ENCODE measurements at places on chromosomes 5 and 9. TPM values are rescaled to one million over a fixed set of nuclear protein-coding genes. Genes with fewer than 3 reads are reported as not detected.

Gene ORM2
- not detected for total RNA-seq

Gene FGF18
- 0.21 TPM for total RNA-seq

Gene LCN15
- not detected for total RNA-seq

Gene LRRC70
- 0.86 TPM for total RNA-seq

Gene BHMT2
- not detected for total RNA-seq

Gene SVEP1
- not detected for total RNA-seq

Gene ANXA2R
- total RNA-seq = 0.88 TPM

Gene PTTG1
- 69.9 TPM for total RNA-seq

Gene SLC1A1
- total RNA-seq = 0.05 TPM

Gene PTGES
- not detected for total RNA-seq

Gene ADCY2
- not detected for total RNA-seq

Gene DMGDH
- total RNA-seq = not detected

Gene VCAN
- total RNA-seq = 0.05 TPM

Gene PPP3R2
- total RNA-seq = not detected

Gene FBP1
- total RNA-seq = 0.39 TPM

Gene ANKRD18A
- total RNA-seq = 4.1 TPM

Gene YTHDC2
- 27.5 TPM for total RNA-seq

Gene IFNA2
- not detected for total RNA-seq

GRCh38 chr5:157839157-157839795 is 19.7 kb downstream of the CLINT1 start:
- no peak for DNase-seq
- no peaks in the 10 kb centered on the region for H3K27me3 ChIP-seq
- H3K27ac ChIP-seq = no peak overlapping the region

DNA sequence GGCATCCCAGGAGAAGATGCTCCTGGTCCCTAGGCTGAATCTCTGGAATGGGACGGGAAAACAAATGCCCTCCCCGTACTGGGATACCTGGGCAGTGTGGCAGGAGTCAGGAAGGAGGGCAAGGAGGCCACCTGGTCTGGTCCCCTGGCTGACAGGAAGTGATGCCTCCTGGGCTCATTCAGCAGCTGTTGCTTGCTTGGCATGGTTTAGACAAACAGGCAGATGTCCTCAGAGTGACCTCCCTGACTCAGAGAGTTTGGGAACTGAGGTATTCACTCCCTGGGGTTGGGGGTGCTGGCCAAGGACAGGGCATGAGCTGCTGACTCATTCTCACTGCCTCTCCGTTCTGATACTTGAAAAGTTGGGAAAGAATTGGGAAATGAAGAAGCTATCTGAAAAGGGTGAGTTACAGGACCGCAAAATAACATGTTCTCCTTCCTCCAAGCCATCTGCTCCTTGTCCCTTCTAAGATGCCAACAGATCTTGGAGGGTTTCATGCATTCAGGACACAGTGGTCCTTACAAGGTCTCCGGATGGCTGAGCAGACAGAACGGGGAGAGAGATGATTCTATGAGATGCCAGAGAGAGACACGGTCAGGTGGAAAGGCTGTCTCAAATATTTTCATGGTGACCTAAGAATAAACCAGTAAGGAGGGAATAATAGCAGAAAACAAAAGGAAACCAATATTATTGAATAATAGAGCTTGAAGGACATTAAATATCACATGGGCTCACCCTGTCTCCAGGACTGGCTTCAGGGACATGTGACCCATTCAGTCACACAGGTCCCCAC is 534.5 kb downstream of the BNC2 start:
- H3K36me3 ChIP-seq = no peaks in the 10 kb centered on the region
- no peak overlapping the region for H3K27ac ChIP-seq
- no peaks in the 10 kb centered on the region for H3K27me3 ChIP-seq

GRCh38 chr5:168407211-168407610 is 79.1 kb upstream of the RARS1 start:
- no peak for DNase-seq
- no peaks in the 10 kb centered on the region for H3K36me3 ChIP-seq
- H3K4me3 ChIP-seq = no peak overlapping the region
- no peak overlapping the region for H3K27ac ChIP-seq
- peaks cover 22% of the 10 kb centered on the region for H3K4me1 ChIP-seq

- H3K27me3 ChIP-seq = peaks cover 75% of the 10 kb centered on the region
- no peak for DNase-seq
- peaks cover 13% of the 10 kb centered on the region for H3K4me1 ChIP-seq
Measured at GRCh38 chr5:160369990-160370712, at the start of gene C1QTNF2. TSS of gene C1QTNF2 (minus strand) at chr5:160370626. CDS start at chr5:160355011, 15,615 bp downstream.

GRCh38 chr5:94811331-94811730 is 192.9 kb downstream of the SLF1 start:
- H3K4me3 ChIP-seq = no peak overlapping the region
- no peak for DNase-seq
- no peaks in the 10 kb centered on the region for H3K4me1 ChIP-seq
- H3K27me3 ChIP-seq = peaks cover 38% of the 10 kb centered on the region

DNA sequence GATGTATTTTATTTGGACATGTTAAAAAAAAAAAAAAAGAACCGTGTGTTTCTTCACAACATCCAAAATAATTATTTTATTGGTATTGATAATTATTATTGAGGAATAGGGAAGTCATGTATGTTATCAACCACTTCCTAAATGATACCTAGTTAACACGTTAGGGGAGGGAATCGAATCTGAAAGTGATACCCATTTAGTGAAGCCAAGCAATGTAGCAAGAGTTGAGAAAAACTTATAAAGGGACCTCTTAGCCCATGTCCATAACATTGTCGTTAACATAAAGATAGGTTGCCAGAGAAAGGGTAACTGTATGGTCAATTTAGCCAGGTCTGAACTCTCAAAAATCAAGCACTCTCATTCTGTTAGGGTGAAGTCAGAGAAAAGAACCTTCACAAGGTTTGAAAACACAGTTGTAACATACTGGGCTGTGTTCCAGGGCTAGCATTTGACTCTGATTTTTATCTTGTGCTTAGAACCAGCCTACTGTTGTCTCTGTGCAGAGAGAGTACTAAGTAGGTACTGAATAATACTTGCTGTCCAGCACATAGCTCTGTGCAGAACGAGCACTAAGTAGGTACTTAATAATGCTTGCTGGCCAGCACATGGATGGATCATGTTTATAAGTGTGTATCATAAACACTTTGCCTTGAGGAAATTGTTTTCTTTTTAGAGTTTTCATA is 60.4 kb downstream of the GHR start:
- no peak for DNase-seq

- peaks cover 2% of the 10 kb centered on the region for H3K27me3 ChIP-seq
- DNase-seq = no peak
- H3K4me3 ChIP-seq = no peak overlapping the region
- no peaks in the 10 kb centered on the region for H3K4me1 ChIP-seq
- no peaks in the 10 kb centered on the region for H3K36me3 ChIP-seq
Measured at GRCh38 chr5:17185773-17186172, 31.7 kb upstream of the BASP1 start.

GRCh38 chr9:76115982-76116646 is 225.6 kb downstream of the PCSK5 start:
- H3K27me3 ChIP-seq = no peaks in the 10 kb centered on the region
- peaks cover 5% of the 10 kb centered on the region for H3K4me1 ChIP-seq
- DNase-seq = no peak
- peaks cover 1% of the 10 kb centered on the region for H3K36me3 ChIP-seq
- no peak overlapping the region for H3K27ac ChIP-seq

- H3K27ac ChIP-seq = no peak overlapping the region
- H3K27me3 ChIP-seq = peaks cover 22% of the 10 kb centered on the region
- H3K4me1 ChIP-seq = no peaks in the 10 kb centered on the region
- no peaks in the 10 kb centered on the region for H3K36me3 ChIP-seq
- no peak for DNase-seq
Measured at GRCh38 chr5:111782216-111782615, 25.2 kb upstream of the NREP start.

GRCh38 chr5:103458497-103459040 is 104.0 kb downstream of the NUDT12 start:
- H3K4me3 ChIP-seq = no peak overlapping the region
- DNase-seq = no peak
- no peak overlapping the region for H3K27ac ChIP-seq
- H3K27me3 ChIP-seq = peaks cover 3% of the 10 kb centered on the region
- no peaks in the 10 kb centered on the region for H3K4me1 ChIP-seq

- no peak overlapping the region for H3K27ac ChIP-seq
- no peak for DNase-seq
- no peaks in the 10 kb centered on the region for H3K4me1 ChIP-seq
- no peaks in the 10 kb centered on the region for H3K36me3 ChIP-seq
- H3K4me3 ChIP-seq = no peak overlapping the region
Measured at GRCh38 chr5:36662291-36662851, 56.0 kb downstream of the SLC1A3 start.

DNA sequence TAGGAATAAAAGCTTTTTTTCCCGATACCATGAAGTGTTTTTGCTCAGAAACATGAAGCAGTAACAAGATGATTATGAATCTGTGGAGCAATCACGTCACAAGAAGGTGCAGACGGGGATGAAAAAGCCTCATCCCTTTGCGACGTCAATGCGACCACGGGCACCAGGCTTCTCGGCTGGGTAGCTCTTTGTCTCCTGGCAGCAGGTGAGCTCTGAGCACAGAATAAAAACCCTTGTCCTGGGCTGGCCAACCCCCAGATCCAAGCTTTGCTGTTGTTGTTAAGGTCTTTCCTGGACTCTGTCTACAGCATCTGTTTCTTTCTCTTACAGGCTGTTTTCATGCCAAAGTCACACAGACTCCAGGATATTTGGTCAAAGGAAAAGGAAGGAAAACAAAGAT is 113.8 kb downstream of the ANKRD18B start:
- peaks cover 64% of the 10 kb centered on the region for H3K27me3 ChIP-seq
- H3K4me1 ChIP-seq = no peaks in the 10 kb centered on the region
- no peaks in the 10 kb centered on the region for H3K36me3 ChIP-seq
- H3K27ac ChIP-seq = no peak overlapping the region
- H3K4me3 ChIP-seq = no peak overlapping the region
- DNase-seq = no peak

DNA sequence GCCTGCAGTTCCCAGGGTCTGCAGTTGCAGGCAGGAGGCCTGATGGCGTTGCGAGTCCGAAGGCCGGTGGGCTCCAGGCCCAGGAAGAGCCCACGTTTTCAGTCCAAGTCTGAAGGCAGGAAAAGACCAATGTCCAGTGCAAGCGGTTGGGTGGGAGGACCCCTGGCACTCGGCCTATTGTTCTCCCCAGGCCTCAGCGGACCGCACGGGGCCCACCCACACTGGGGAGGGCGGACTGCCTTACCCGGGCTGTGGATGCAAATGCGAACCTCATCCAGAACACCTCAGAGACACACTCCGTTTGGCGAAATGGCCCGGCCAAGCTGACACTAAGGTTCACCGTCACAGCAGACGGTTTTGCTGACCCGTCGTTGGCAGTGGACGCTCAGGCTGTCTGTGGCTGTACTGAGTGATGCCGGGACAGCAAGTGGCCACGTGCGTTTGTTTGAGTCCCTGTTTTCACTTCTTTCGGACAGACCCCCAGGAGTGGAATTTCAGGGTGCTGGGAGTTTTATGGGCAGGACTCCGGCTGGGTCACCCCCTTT is 10.2 kb upstream of the SEC16A start:
- H3K27ac ChIP-seq = no peak overlapping the region
- H3K4me3 ChIP-seq = no peak overlapping the region
- H3K4me1 ChIP-seq = no peaks in the 10 kb centered on the region

GRCh38 chr5:143373076-143373475 is 30.4 kb downstream of the NR3C1 start:
- DNase-seq = no peak
- no peak overlapping the region for H3K27ac ChIP-seq
- H3K4me1 ChIP-seq = peaks cover 41% of the 10 kb centered on the region
- H3K27me3 ChIP-seq = no peaks in the 10 kb centered on the region

GRCh38 chr5:154276973-154277331 is 86.4 kb downstream of the GALNT10 start:
- peak overlapping the region; percentile 71 for H3K27ac ChIP-seq
- peaks cover 71% of the 10 kb centered on the region for H3K4me1 ChIP-seq
- no peaks in the 10 kb centered on the region for H3K27me3 ChIP-seq
- DNase-seq = no peak
- peaks cover 30% of the 10 kb centered on the region for H3K36me3 ChIP-seq
- no peak overlapping the region for H3K4me3 ChIP-seq

DNA sequence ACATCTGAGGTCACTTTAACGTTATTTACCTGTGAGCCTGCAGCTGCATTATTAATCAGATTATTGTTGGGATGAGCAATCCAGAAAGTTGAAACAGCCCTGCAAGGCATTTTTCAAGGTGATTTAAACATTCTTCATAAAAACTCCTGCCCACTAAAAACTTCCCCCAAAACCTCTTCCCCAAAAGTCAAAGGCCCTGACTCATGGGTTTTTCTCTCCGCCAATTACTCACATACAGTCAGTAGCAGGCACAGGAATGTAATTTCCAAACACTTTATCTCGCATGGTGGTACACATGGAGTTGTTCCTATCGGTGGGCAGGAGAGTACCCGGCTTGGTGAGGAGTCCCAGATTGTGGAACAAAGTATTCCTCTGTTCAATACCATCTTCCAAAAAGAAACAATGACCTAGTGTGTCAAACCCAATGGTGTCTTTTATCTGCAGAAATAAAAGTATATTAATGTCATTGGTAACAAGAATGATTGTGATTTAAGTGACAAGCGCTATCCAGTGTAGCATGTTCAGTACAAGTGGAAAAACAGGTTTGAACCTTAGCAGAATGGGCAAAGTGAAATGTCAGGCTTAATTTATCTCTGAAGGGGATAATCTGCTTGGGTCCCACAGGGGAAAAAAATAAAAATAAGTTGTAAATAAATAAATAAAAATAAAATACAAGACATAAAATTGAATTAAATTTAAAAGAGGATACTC is 38.3 kb downstream of the CEMIP2 start:
- peaks cover 50% of the 10 kb centered on the region for H3K36me3 ChIP-seq
- peaks cover 14% of the 10 kb centered on the region for H3K4me1 ChIP-seq
- no peaks in the 10 kb centered on the region for H3K27me3 ChIP-seq
- H3K4me3 ChIP-seq = no peak overlapping the region
- DNase-seq = no peak
- H3K27ac ChIP-seq = no peak overlapping the region

DNA sequence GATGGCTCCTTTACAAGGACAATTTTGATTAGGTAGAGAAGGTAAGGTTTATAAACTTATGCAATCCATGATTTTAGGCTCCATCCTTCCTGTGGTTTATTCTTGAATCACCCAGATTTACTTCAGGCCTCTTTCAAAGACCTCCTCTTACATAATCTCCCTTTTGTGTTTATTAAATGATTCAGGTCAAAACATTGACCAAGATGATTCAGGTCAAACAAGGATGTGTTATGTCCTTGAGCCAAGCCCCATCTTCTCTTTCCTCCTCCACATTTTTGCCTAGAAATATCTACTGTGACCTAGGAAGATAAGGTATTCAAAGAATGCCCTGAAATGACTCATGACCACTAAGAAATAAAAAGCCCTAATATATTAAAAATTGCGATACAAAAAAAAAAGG is 31.8 kb upstream of the TLR4 start:
- no peaks in the 10 kb centered on the region for H3K36me3 ChIP-seq
- H3K27ac ChIP-seq = no peak overlapping the region
- H3K4me1 ChIP-seq = no peaks in the 10 kb centered on the region
- H3K27me3 ChIP-seq = peaks cover 4% of the 10 kb centered on the region
- DNase-seq = no peak

GRCh38 chr5:32123058-32123805 is 50.9 kb downstream of the GOLPH3 start:
- peaks cover 39% of the 10 kb centered on the region for H3K36me3 ChIP-seq
- no peak for DNase-seq
- no peak overlapping the region for H3K27ac ChIP-seq
- H3K27me3 ChIP-seq = no peaks in the 10 kb centered on the region
- peaks cover 25% of the 10 kb centered on the region for H3K4me1 ChIP-seq

GRCh38 chr9:18149471-18150011 is 324.4 kb upstream of the ADAMTSL1 start:
- H3K27ac ChIP-seq = no peak overlapping the region
- no peaks in the 10 kb centered on the region for H3K4me1 ChIP-seq
- no peaks in the 10 kb centered on the region for H3K27me3 ChIP-seq
- DNase-seq = no peak
- H3K36me3 ChIP-seq = no peaks in the 10 kb centered on the region
